ENCODE measurements at places on chromosomes 16 and 17.

DNA sequence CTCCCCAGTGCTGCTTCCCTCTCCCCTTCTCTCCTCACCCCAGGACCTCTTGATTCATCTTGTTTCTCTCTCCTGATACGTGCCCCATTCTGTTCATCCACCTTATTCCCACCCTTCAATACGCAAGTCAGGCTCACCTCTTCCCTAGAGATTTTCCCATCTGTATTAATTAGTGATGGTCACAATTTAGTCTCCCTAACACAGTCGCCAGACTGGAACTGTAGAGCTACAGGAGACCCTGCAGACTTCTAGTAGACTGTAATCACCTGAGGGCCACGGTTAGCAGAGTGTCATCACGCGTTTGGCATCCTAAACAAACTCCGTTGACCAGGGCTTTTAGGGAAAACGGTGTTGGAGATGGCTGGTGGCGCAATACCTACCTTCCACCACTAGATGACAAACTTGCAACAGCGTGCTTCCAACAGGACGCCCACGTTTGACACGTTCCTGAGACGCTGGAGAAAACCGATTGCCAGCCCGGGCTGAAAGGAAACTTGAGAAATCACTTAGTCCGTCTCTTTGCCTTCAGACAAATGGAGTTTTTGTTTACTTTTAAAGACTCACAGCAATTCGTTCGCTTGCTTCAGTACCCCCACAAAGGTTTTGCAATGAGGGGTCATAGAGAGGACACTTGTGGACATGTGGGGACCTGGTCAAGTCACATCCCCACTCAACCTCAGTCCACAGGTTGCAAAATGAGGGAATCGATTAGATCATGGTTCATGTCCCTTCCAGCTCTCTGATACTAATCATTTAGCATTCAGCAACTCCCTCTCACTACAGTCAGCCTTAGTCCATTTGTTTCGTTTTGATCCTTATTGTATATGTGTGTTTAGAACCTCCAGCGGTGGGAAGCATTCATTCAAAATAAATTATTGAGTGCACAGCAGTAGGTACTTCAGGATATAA is 20.6 kb downstream of the MYL4 start:
- DNase-seq, result peak; percentile 59

DNA sequence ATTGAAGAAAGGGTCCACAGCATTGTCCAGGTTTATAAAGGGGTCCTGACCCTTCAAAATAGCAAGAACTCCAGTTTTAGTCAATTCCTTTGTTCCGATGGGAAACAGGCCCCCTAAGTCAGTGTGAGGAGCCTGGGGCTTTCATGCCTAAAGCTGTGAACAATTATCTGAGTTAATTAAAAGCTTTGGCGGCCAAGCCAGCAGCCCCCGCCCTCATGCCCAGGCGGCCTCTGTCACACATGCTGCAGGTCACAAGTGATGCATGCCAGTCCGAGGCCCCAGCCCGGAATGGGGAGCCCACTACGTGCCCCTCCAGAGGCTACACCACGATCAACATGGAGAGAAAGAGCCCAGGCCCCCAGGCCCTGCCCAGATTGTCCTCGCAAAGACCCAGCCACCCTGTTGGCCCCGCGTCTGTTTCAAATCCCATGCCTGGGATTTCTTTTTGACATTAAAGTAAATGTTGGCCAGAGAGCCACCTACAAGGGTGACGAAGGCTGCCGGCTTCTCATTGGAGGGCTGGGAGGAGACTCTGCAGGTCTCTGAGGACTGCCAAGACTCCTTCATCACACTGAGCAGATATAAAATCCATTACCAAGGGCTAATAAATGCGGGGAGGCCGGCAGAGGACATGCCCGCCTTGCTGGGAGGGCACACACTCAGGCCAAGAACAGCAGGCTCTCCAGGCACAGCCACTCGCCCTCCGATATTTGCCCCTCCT is 14.5 kb upstream of the PITPNM3 start:
- no peak for DNase-seq

- no peak for DNase-seq
Observed at GRCh38 chr17:72617557-72617956, 474.9 kb downstream of the SLC39A11 start.

GRCh38 chr16:77596261-77596660 is 126.1 kb upstream of the NUDT7 start:
- no peak for DNase-seq

DNA sequence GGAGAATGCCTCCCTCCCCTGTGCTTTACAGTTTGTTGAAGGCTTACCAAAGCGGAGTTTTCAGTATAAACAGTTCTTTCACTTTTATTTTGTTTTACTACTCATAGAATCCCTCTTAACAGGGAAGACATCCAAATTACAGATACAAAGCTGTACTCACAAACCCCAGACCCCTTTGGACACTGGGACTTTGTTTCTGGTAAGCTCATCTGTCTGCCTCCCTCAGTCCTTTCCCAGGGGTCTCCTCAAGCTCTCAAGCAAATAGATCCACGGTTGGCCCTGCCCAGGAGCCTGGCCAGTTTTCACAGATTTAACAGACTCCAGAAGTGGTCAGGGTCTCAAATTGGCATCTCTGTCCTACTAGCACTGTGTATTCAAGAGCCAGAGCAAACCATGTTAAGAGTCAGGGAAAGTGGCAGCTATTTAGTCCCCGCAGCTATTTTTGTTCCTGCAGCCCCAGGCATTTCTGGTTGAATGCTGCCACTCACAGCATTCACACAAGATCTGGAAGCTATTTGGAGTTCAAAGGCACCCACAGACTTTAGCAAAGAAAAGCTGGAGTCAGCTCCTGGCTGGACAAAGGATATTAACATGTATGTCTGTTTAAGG is 54.2 kb downstream of the TMEM100 start:
- no peak for DNase-seq

DNA sequence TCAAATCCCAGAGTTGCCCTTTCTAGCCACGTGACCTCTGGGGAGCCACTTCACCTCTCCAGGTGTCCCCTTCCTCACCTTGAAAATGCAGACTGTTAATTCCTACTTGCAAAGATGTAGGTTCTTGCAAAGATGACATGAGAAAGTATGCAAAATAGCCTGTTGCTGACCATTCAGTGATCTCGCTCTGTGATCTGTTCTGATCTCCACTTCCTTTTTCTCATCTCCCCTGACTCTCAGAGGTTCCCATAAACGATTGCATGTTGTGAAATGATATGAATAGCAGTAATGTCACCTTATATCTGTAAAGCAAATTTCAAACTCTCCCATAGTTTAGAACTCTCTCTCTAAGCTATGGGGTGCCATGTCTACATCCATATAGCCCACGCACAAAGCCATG is 182.3 kb downstream of the TMEM132E start:
- no peak for DNase-seq

- DNase-seq, result no peak
Observed at GRCh38 chr16:50800074-50800473, 58.2 kb downstream of the CYLD start.

DNA sequence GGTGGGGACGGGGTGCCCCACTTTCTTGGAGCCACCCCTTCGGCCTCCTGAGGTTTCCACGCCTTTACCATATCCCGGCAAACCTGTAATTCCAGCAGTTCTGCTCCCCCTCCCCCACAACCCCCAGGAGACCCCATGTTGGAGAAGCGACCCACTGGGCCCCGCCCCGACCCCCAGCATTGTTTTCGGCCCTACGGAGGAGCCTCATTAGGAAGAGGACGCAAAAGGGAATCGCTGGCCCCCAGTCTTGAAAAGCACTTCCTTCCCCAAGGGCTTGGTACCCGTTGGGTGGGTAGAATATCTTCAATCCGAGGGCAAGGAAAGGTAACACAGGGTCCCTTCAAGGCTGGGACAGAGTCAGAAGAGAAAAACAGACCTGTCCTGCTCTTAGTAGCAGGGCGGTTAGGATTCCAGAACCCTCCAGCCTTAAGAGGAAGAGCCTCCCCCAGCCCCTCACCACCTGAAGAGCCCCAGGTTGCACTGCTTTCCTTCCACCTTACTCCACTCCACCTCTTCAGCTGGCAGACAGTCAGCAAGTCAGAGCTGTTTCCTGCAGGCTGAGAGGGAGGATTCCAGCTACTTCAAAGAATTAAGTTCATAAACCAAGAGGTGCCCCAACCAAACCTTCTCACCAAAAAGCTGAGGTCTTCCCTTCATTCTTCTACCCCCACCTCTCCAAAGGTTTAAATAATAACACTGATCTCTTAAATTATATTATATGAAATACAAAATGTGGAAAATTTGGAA is 803 bp upstream of the TLCD2 start:
- no peak for DNase-seq

DNA sequence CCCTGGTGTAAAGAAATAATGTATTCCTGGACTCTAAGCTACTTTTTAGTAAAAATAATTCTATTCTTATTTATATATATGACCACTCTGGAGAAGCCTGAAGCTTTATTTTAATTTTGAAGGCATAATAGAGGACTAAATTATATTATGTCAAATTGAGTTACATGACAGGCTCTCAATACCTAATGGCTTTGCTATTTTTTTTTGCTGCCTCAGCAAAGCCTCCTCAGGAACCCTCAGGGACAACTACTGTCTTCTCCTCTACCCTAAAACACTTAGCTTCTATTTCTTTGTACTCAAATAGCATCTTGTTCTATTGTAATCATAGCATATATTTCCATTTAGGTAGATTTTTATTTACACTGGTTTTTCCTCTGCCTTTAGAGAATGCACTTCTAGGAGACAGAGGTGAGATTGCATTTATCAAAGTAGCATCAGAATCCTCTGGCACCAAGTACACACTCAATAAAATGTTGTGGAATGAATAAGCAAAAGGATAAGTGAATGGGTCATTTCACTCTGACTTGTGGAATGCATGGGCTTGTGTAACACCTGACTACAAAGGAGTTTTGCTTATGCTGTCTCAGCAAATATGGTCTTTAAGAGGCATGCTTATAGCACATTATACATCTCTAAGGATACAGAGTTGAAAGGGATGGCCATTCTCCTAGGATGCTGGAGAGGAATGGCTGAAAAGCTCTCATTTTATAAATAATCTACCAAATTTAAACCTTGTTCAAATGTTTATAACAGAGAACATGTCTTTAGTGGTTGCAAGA is 605.2 kb downstream of the KCNJ2 start:
- no peak for DNase-seq

- no peak for DNase-seq
Observed at GRCh38 chr16:84340325-84341040, 27.9 kb upstream of the ATP2C2 start.

DNA sequence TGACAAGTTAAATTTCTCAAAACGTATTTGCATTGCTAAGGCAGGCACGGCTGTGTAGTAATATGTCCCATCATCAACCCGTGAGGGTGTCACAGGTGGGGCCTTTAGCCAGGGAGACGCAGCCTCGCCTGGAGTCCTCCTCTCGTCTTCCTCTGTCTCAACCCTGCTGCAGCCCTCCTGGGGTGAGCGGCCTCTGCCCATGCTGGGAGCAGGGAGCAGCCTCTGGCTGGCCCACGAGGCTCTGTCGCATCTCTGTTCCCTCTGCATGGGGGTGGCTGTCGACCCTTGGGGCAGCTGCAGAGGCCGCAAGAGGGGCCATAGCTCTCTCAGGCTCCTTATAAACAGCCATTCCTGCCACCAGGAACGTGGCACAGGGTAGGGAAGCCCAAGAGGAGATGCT is 806 bp upstream of the SMIM5 start:
- no peak for DNase-seq

DNA sequence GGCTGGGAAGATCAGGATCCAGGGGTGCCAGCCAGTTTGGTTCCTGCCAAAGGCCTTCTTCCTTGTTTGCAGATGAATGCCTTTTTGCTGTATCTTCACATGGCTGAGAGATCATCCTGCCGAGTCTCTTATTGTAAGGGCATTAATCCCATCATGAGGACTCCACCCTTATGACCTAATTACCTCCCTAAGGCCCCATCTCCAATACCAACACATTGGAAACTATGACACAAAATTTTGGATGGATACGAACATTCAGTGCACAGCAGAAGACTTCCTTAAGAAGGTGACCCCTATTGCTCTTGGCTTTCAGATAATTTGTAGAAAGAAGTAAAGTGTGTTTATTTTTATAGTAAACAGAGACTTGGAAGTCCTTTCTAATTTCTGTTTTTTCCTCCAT is 1164.7 kb upstream of the CDH8 start:
- no peak for DNase-seq

DNA sequence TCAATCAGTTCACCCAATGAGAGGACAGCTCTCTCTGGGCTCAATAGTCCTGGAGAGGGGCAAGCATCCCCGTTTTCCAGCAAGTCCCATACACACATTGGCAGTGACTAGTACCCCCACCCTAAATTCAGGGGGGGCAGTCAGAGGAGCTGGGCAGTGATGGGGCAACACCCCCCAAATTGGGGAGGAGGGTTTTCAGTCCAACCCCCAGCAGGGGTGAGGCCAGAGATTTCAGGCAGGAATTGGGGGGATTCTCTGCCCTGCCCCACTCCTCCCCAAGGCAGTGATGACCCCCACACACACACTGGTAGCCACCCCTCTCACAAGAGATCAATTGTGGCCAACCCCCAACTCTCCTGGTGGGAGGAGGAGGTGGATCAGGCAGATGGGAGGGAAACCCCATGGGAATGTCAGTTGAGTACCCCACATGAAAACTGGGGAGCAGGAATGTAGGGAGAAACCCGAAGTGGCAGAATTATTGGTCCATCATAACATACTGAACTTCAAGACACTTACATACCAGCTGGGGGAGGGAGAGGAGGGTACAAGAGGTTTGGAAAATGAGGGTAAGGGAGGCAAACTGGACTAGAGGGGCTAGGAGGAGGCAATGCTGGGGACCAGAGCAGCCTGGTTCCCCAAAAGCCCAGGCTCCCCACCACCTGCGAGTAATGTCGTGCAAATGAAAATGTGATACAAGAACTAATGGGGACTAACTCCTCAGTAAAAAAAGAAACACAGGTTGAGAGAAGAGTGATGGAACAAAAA is 3.1 kb downstream of the VAMP2 start:
- no peak for DNase-seq

- no peak for DNase-seq
Observed at GRCh38 chr17:22695228-22695619, 1002.9 kb downstream of the KCNJ18 start.

DNA sequence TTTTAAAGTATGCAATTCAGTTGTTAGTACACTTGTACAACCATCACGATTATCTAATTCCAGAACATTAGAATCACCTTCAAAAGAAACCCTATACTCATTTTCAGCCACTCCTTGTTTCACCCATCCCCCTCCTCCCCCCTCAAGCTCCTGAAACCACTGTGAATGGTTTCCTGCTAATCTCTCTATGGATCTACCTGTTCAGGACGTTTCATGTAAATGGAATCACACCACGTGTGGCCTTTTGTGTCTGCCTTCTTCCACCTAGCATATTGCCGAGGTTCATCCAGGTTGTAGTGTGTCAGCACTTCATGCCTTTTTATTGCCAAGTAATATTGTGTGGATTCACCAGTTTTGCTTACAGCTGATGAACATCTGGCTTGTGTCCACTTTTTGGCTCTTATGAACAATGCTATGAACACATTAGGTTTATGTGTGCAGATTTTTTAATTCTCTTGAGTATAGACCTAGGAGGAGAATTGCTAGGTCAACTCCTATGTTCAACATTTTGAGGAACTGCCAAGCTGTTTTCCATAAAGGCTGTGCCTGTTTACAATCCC is 17.8 kb downstream of the EIF4A3 start:
- no peak for DNase-seq

GRCh38 chr16:426115-426905 is 861 bp downstream of the RAB11FIP3 start:
- no peak for DNase-seq

GRCh38 chr16:69187446-69188235 is 677 bp downstream of the SNTB2 start:
- no peak for DNase-seq

Data from stimulated activated CD8-positive, alpha-beta memory T cell treated with anti-CD3 and anti-CD28 coated beads, Interleukin-15, amount 100 ng/mL, for 48 hours (primary cell).